EL (cell line): ENCODE measurements at places on chromosomes 4 and X.
A peak's percentile ranks its signal among the peaks of the same experiment; 100 is the strongest.

DNA sequence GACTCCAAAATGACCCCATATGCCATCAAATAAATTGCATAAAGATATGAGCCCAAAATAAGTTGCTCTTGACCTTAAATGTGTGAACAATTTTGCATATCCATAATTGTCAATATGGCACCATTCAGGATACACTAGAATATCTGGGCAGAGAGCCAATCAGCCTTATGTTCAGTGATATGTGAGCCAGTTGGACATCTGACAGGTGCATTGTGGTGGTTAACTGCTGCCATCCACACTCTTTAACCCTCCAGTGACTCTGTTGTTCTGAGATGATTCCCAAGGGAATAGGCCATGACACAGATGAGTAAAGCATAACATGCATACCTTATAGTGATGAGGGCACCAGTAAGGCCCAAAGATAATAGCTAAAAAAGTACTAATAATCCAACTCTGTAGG, 500.1 kb downstream of the PCDH18 start:
- DNase-seq: peak; percentile 0

- DNase-seq: no peak
These were observed 25.6 kb downstream of the PNMA6E start for GRCh38 chrX:153375571-153375970.

- no peak for DNase-seq
These were observed 184.3 kb downstream of the QDPR start for GRCh38 chr4:17327591-17327990.

- no peak for DNase-seq
These were observed 316.0 kb downstream of the TRIML1 start for GRCh38 chr4:188455062-188455752.

GRCh38 chr4:111641813-111642579, 503.3 kb upstream of the FAM241A start:
- DNase-seq: peak; percentile 83

DNA sequence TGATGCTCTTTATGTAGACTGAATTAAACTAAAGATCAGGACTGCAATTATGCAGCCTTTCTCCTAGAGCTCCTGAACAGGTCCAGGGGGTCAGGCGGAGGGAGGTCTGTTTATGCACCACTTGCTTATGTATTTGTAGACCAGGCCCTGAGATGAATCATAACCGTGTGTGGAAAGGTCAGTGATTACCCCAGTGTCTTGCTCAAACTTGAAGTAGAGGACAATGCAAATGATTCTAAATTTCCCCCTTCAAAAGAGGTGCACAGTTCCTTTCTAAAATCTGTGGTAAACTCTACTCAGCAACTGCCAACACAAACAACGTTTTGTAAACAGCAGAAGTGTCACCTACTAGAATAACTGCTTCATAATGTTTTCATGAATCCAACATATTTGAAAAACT, 13.0 kb upstream of the TBC1D9 start:
- no peak for DNase-seq

DNA sequence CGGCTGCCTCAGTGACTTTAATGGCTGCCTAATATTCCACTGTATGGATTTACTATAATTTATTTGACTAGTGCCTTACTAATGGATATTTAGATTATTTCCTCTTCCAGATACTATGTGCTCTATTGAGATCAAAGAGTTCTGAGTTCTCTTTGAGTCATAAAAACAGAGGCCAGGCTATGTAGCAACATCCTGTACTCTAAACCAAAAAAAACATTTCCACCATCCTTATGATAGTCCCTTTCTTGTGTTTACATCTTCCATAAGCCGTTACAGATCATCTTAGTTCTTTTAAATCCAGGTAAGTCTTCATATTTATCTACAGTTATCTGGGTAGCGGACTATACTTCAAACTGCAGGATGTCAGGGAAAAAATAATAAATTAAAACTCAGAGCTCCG, 56.6 kb upstream of the TMEM184C start:
- peak; percentile 20 for DNase-seq

- DNase-seq: no peak
These were observed 26.3 kb upstream of the RASGEF1B start for GRCh38 chr4:81498046-81498445.

DNA sequence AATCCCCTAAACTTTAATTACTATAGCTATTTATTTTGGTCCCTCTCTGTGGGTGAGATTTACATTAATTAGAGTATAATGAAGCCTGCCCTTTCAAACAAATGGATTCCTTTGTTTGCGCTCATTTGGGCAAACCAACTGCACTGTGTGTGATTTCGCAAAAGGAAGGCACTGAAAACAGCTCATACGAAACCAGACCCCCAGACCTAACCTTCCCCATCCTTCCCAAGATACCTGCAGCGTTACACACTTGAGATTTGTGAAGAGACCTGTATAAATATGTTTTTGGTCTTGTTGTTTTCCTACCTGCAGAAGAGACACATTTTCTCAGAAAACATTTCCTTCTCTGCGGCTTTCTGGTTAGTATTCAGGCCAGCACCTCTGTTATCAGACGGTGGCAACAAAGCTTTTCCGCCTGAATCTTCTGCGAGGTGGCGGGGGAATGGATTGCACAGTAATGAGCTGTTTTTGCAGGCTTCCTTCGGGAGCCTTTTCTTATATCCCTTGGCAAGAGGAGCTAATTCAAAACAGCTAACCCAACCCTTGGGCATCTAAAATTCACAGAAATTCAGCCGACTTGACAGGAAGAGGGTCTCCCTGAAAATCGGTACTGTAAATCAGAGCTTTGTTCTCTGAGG, 47.6 kb downstream of the CBLL2 start:
- DNase-seq: no peak

GRCh38 chr4:102564399-102565059, 63.4 kb downstream of the NFKB1 start:
- DNase-seq: peak; percentile 71

GRCh38 chr4:2138846-2139500, 79.8 kb downstream of the NAT8L start:
- no peak for DNase-seq

- DNase-seq: no peak
These were observed 371.3 kb upstream of the FSTL5 start for GRCh38 chr4:162535121-162535520.
